ENCODE measurements at places on chromosomes 6 and 20.

GRCh38 chr6:114764866-114765265 is 422.0 kb upstream of the HS3ST5 start:
- no peak for DNase-seq

DNA sequence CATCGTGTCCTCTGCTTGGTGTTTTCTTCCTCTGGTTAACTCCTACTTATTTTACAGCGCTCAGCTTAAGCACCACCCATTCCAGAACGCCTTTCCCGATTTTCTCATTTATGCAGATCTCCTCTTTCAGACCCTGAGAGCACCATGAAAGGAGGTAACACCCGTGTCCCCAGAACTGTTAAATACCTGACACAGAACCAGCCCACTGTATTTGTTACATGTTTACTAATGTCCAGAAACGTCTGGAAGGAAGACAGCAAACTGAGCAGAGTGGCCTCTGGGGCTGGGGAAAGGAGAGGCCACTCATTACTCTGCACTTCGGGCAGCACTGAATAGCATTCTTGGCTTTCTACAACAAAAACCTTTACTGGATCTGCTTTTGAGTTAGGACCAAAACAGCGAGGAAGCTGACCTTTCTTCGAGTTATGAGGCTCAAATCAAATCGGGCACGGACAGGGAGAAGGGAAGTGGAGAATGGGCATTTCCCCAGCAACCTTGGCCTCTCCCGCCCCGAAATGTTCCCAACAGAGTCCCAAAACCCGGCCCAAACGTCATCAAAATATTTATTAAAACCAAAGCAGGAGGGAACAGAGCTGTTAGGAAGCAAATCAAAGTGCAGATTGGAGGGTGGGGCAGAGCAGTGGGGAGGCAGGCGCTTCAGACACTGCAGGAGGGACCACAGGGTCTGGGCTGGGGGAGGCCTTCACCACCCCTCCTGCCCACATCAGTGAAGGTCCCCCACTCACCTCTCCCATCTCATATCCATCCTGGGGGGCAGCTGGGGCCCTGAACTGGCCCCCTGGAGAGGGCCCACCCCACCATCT is 1.1 kb upstream of the NECAB3 start:
- no peak for DNase-seq

GRCh38 chr20:10636326-10636818 is 37.4 kb downstream of the JAG1 start:
- DNase-seq, result no peak

- no peak for DNase-seq
Measured at GRCh38 chr6:95143408-95144180, 433.7 kb upstream of the MANEA start.

DNA sequence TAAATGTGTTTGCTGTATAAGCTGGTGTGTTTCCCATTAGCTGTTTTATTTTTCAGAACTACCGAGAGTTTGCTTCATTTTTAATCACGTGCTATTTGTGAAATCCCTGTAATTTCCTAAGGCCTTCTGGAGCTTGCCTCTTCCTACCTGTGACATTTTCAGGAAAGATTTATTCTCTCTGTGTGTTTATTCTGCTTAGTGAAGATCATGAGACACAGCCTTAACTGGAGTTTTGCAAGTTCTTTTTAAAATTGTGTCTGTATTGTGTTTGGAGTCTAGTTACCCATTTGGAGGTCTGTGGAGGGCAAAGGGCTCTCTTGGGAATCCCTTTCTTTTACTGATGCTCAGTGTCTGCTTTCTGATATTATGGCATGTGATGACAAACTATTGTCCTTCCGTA is 359.1 kb upstream of the FLRT3 start:
- no peak for DNase-seq

GRCh38 chr20:42429761-42430458 is 759.8 kb downstream of the PTPRT start:
- no peak for DNase-seq

DNA sequence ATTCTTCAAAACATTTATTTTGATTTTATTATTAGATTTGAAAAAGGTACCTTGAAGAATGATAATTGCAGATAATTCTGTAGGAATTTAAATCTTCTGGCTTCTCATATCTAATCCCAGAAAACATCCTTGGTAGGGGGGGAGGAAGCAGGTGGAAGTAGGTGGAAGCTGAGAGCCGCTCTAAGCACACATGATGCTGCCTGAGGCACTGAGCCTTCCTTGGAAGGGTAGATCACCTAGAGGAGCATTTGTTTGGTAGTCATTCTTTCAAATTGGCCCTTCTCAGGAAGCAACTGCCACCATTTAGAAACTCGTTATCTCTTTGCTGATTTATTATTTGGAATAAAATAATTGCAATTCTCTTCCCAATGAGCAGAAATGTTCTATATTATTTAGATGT is 623.3 kb downstream of the CD109 start:
- DNase-seq, result no peak

- no peak for DNase-seq
Measured at GRCh38 chr6:26613201-26613600, 16.4 kb downstream of the ABT1 start.

GRCh38 chr6:33298773-33299236 is at the start of gene RGL2:
TSS of gene RGL2 (minus strand) at chr6:33298942. CDS start at chr6:33298610, 332 bp downstream.
- DNase-seq, result peak; percentile 37

GRCh38 chr6:53691667-53692133 is 26.1 kb upstream of the KLHL31 start:
- no peak for DNase-seq

DNA sequence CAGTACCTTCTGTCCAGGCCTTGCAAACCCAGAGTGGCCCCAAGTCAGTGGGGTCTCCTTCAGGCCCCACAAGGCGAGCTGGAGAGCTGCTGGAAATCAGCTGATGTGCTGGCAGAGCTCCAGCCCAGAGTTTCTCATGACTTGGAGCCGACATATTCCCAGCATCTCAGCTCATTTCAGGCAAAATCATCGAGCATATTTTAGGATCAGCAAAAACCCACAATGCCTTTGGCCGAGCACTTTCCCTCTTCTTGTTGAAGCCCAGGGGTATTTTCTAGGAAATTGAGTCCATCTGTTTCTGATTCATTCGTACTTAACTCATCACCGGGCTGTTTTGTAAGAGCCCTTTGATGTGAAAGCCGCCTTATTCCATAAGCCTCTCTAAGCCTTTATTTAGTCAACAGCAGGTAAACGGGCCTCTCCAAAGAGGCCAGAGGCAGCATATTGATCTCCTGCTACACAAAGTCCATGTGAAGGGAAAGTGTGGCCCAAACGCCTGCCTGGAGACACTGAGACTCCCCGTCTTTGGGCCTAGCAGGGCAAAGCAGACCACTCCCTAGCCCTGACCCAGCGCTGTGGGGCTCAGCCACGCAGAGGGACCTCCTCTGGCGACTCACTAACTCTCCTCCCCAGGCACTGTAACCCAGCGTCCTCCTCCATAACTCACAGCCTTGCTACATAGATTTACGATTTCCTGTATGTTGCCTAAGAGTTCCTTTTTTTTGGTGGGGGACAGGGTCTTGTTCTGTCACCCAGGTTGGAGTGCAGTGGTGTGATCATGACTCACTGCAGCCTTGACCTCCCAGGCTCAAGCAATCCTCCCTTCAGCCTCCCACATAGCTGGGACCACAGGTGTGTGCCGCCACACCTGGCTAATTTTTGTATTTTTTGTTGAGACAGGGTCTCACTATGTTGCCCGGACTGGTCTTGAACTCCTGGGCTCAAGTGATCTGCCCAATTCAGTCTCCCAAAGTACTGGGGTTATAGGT is 12.1 kb upstream of the C20orf203 start:
- DNase-seq, result no peak

DNA sequence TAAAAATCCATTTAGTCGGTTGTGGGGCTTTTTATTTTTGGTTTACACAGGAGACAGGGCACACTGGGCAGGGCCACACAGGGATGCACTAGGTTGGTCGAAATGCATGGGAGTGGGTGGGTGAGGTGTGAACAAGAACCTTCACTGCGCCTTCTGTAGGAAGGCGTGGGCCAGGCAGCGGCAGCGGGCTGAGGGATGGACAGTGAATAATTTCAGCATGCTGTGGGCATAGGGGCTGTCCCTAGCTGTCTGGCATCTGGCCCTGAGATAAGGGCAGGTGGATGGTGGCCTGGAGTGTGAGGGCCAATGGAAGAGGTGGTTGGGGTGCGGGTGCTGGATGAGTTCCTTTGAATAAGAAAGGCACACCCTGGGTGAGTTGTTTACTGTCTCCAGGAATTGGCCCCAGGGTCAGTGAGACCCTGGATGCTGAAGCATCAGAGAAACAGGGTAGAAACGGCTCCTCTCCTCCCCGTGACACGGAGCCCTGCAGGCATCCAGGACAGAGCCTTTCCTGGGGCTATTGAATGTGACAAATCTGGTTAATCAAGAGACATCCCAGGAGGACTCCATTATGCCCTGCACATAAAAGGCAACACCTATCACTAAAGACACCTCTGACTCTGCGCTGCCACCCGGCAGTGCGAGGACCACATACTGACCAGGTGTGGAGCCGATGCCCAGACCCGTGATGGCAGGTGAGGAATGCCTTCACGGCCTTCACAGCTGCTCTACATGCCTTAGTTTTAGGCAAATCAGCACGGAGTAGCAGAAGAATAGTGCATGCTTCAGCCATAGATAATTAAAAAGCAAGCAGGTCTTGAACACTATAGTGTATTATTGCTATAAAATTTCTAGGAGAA is 123.0 kb upstream of the SNX9 start:
- DNase-seq, result no peak

- no peak for DNase-seq
Measured at GRCh38 chr20:57243480-57244220, 22.8 kb downstream of the BMP7 start.

DNA sequence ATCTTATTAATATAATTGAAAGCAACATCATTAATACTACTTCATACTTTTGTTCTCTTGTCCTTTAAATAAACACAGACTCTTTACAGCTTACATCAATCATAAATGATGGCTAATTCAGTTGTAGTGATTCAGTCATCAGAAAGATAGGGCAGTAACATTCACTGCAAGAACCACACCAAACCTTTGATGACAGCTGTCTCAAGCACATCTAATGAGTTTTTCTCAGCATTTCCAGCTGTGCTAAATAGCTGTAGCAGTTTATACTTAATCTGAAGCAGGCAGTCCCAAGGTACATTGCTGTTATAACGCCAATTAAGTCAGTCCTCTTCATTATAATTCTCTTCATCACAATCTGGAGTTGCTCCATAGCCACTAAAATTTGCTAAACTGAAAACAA is 45.7 kb downstream of the PREP start:
- no peak for DNase-seq

DNA sequence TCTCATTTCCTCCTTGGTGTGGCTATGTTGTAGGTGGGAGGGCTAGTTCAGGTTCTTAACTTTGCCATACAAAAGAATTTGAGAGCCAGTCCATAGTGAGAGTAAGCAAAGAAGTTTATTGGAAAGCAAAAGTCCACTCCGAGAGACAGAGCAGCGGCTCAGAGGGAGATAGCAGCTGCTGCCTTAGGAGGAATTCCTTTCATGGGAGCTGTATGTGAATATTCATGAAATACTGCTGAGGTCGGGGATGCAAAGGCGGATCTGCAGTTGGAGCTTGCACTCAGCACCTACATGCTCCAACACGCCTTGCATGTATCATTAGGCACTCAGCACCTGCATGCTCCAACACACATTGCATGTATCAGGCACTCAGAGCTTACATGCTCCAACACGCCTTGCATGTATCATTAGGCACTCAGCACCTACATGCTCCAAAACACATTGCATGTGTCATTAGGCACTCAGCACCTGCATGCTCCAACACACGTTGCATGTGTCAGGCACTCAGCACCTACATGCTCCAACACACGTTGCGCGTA is 54.9 kb downstream of the CDH4 start:
- no peak for DNase-seq

DNA sequence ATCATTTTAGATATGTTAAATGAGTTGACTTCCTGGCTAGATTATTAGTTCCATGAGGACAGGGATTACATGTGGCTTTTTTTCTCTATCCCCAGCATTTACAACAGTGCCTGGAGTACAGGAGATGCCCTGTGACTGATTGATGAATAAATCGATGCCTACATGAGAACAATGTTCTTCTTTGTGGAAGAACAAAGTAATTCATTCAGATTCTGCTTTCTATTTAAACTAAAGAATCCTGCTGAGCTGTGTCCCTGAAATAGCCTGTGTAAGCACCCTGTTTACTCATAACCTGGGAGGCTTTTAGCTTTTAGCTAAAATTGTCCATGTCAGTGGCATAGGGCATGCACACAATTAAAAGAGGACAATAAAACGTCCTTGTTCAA is 125.1 kb upstream of the BTBD3 start:
- no peak for DNase-seq

- no peak for DNase-seq
Measured at GRCh38 chr6:83169511-83169910, 23.6 kb downstream of the PGM3 start.

GRCh38 chr20:19022791-19023448 is 189.5 kb upstream of the SLC24A3 start:
- DNase-seq, result no peak

DNA sequence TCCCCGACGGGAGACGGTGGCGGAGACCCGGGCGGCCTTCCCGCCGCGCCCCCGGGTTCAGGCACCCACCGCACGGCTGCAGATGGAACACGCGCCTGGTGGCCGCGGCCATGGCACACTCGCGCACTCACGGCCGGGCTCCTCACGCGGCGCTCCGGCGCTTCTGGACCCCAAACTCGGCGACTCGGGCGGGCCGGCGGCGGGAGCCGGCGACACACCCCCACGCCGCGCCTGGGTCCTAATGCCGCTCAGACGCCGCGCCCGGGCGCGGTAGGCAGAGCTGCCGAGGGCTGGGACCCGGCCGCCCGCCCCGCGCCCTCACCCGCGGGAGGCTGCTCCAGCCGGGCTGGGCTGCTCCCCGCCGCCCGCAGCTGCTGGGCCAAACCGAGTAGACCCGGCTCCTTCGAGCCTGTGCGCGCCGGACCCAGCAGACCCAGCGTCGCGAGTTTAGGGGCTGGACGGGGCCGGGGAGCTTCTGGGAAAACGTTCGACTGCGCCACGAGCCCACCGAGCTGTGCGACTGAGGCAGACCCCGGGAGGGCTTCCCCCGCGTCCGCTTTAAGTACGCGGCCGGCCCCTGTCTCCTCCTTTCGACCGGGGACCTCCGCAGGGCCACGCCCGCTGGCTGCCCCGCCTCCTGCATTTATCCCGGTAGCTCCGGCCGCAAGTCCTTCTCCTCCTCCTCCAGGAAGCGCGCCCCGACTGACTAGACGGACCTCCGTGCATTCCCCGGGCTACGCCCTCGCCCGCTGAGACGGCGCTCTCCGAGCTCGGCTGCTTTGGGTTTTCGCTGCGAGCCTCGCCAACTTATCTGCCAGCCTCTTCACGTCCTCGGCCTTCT is at the start of gene SLC4A11:
TSS of gene SLC4A11 (minus strand) at position 165 of the 841 bp plus-strand sequence. CDS start at position 112, 53 bp downstream.
- peak; percentile 58 for DNase-seq

- DNase-seq, result no peak
Measured at GRCh38 chr6:45986746-45987274, 28.9 kb downstream of the CLIC5 start.
